ENCODE measurements at places on chromosomes 2 and 18.

GRCh38 chr2:177467646-177468045 is 75.1 kb downstream of the AGPS start:
- no peak for DNase-seq

DNA sequence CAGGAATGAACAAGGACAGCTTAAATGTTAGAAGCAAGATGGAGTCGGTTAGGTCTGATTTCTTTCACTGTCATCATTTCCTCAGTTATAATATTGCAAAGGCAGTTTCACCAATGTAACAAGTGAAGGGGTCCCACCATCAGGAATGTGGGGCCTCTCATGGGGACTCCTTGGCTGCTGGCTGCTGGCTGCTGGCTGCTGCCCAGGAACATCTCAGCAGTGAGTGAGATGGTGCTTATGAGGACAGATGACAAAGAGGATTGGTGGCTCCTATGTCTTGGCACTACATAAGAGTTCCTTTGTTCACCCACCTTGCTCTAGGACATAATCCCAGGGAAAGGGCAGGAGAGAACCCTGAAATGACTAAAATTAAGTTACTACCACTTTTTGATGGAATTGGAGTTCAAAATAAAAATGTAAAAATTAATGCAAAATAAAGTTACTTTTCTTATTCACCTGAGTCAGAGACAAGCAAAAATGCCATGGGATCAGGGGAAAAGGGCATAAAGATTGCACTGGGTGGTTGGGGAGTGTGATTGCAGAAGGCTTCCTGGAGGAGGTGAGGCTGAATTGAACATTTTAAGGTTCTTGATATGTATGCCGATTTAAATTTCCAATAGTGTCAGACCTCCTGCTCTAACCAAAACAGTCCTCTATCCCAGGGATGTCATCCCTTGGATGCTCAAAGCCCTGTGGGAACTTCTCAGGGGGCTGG is 23.4 kb downstream of the TMEM177 start:
- no peak for DNase-seq

GRCh38 chr2:30315391-30316063 is 84.2 kb downstream of the LBH start:
- DNase-seq: no peak

DNA sequence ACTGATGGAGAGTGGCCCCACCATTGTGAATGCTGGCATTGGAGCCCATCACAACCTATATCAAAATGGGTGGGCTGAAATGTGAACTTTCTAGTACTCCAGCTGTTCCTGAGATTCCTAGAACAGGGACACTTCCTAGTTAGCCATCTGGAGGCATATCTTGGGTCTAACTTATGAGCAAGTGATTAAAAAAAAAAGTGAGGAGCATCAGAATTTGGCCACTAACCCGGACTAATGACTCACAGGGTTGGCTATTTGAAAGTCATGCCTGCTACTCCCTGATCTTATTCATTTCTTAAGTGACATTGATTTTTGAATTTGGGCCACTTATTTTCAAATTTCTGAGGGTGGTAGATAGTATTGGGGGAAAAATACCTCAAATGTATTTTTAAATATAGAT is 216.6 kb downstream of the HRH4 start:
- DNase-seq: no peak

GRCh38 chr2:232974396-232974795 is 38.7 kb downstream of the NGEF start:
- no peak for DNase-seq

- DNase-seq: no peak
Measured at GRCh38 chr2:46184794-46185583, 112.2 kb upstream of the EPAS1 start.

- DNase-seq: no peak
Measured at GRCh38 chr18:57052173-57052572, 94.7 kb upstream of the BOD1L2 start.

DNA sequence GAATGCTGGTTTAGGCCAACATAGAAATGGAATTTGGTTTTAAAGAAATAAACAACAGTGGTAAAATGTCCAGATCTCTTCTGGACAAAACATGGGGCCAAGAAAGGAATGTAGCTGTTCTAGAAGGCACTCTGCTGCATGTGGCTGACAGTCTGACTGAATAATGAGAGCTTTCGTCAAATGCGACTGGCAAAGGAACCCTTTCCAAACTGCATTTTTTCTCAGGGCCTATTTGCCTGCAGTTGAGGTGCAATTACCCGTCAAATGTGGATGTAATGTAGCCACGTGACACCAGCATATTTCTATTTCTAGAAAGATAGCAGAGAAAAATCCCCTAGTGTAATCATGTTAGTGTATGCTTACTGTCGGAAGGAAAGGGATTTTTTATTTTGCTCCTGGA is 741.2 kb downstream of the NRXN1 start:
- no peak for DNase-seq

DNA sequence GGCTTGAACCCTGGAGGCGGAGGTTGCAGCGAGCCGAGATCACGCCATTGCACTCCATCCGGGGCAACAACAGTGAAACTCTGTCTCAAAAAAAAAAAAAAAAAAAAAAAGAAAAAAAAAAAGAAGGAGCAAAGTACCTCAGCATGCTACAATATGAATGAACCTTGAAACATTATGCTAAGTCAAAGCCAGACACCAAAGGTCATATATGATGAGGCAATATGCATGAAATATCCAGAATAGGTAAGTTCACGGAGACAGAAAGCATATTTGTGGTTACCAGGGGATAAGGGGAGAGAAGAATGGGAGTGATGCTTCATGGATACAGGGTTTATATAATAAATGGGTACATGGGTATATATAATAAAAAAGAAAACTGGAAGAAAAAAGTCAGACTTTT is 93.3 kb downstream of the PRELID3A start:
- DNase-seq: no peak

DNA sequence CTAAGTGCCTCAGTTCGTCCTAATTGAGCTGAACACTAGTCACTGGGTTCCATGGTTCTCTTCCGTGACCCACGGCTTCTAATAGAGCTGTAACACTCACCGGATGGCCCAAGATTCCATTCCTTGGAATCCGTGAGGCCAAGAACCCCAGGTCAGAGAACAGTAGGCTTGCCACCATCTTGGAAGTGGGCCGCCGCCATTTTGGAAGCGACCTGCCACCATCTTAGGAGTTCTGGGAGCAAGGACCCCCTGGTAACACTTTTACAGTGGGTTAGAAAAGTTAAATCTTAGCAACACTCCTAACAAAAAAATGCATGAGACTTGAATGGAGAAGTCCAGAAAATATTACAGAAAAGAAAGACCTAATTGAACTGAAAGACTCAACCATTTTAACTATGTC is 84.5 kb downstream of the TMEM18 start:
- no peak for DNase-seq
